ENCODE measurements at places on chromosomes 2 and 18.

GRCh38 chr2:61014763-61015162 lies 2.8 kb upstream of the PEX13 start:
- DNase-seq = no peak

- DNase-seq = no peak
Observed at GRCh38 chr2:198040835-198041234, 236.4 kb downstream of the PLCL1 start.

GRCh38 chr2:201433394-201433995 lies 17.8 kb downstream of the TRAK2 start:
- DNase-seq = no peak

DNA sequence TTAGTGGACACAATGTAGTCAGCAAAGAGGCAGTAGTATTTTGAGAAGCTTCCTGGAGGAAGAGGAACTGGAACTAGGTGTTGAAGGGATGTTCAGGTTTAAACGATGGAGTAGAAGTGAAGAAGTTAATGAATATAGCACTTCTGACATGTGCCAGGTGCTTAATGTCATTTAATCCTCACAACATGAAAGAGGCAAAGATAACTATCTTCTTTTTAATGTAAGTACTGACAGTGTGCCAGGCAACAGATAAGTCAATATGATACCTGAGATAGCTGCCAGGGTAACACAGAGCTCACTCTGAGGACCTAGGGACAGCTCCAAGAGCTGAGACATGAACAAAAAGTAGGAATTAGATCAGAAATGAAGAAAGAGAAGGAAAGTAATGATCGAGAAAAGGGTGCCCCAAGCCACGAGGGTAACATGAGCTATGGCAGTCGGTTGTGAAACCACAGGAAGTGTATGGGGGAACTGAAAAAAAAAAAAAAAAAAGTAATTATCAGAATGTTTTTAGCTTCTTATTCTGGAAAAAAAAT lies 140.7 kb downstream of the RNF144A start:
- no peak for DNase-seq

GRCh38 chr2:57182916-57183315 lies 863.7 kb upstream of the VRK2 start:
- no peak for DNase-seq

DNA sequence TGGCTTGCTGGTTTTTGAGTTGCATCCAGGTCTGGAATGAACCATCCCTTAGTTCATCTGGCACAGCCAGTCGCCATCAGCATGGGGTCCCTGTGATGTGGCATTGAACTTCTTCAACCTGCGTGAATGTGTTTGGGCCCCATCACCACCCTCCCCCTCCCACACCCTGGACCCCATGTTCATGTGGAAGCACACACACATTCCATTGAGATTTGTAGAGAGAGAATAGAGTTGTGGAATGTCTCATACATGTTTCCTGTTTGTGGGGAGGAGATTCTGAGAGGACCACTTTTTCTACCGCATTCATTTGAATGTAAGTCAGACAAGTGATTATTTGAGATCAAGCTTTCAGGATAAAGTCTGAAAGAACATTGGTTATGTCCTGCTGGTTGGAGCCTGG lies 117.6 kb upstream of the EML6 start:
- DNase-seq = no peak

DNA sequence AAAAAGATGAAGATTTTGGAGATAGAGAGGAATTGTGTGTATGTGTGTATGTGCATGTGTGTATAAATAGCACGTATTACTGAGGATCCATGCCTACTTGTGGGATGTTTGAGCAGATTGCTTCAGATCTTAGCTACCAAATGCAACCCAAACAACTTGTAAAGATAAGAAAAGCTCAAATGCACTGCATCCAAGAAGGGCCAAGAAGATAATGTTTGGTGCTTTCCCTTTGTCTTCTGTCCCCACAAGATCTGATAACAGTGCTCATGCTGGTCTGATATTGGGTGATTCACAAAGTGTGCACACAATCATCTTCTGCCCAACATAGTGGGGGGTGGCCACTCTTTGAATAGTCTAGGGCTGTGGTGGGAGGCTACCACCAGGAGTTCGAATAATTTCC lies 284.8 kb upstream of the CYRIA start:
- DNase-seq = no peak

DNA sequence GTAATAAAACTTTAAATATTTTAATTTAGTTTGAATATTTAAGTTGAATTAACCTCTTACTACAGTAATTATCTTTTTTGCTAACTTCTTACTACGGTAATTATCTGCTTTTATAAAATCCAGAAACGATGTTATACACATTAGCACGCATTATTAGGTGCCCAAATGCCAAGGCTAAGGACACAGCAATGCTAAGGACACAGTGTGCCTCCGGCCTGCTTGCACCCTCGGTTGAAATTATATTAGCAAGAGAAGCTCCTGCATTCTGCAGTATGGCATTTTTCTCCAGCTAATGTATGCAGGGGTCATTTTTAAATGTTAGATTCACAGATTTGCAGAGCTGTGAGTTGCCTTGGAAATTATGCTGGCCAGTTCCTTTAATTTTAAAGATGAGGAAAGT lies 220.0 kb downstream of the NEDD4L start:
- no peak for DNase-seq

GRCh38 chr2:97723156-97724072 lies 10.0 kb downstream of the ZAP70 start:
- DNase-seq = no peak

GRCh38 chr2:233005096-233005495 lies 8.0 kb downstream of the NGEF start:
- no peak for DNase-seq

DNA sequence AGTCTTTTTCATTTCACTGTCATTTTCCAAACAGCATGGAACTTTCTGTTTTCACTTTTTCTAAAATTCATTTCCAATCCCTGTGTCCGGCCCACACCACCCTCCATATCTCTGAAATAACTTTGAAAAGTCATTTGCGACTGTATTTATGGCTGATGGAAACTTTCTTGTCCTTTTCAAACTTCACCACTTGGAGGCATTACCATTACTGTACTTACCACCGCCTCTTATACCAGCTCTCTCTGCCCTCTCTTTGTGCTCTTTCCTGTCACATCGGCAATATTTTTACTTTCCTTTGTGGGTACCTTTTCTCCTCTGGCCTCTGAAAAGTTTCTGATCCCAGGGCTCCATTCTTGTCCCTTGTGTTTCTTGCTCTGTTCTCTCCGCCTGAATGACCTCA lies 39.5 kb upstream of the IL1RL1 start:
- DNase-seq = no peak

- no peak for DNase-seq
Observed at GRCh38 chr18:48749768-48750167, 201.0 kb downstream of the SMAD7 start.

DNA sequence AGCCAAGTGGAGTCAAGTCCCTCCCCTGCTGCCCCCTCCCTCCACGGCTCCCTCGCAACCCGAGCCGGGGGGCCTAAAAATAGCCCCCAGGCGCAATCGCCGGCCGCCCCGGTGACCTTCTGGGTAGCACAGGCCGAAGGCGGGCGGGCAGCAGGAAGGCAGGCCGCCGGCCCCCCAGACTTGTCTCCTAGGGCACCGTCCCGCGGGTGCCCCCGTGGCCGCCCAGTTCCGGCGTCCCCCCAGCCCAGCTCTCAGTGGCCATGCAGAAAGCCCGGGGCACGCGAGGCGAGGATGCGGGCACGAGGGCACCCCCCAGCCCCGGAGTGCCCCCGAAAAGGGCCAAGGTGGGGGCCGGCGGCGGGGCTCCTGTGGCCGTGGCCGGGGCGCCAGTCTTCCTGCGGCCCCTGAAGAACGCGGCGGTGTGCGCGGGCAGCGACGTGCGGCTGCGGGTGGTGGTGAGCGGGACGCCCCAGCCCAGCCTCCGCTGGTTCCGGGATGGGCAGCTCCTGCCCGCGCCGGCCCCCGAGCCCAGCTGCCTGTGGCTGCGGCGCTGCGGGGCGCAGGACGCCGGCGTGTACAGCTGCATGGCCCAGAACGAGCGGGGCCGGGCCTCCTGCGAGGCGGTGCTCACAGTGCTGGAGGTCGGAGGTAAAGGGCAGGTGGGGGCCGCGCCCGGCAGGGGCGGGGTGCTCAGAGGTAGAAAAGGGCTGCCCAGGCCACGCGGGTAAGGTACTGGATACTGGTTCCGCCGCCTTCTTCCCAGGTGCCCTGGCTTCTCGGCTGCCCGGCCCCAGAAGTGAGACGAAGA lies at the start of gene SPEG:
Gene SPEG, plus strand, starts transcription at position 126 of the 808 bp plus-strand sequence. Its CDS starts 135 bp downstream, at position 261.
- DNase-seq = no peak

DNA sequence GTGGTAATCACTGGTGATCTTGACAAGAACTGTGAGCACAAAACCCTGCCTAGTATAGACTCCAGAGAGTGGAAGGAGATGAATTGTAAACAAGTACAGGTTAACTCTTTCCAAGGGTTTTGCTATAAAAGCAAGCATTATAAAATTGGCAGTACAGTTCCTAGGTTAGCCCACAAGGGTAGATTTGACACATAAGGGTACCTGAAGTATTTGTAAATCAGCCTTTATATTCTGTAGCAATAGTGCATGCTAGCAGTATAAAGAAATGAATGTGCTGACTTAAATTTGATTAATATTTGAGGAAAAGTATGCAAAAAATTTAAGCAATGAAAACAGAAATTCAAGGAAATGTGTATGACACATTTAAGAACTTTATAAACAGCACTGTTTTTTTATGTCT lies 42.4 kb downstream of the SP3 start:
- no peak for DNase-seq

GRCh38 chr2:32553829-32554432 lies 73.9 kb upstream of the TTC27 start:
- DNase-seq = peak; percentile 35

GRCh38 chr18:54956506-54956905 lies 2.8 kb downstream of the CCDC68 start:
- DNase-seq = no peak

GRCh38 chr2:38960609-38961320 lies 71.1 kb downstream of the ARHGEF33 start:
- DNase-seq = no peak

- DNase-seq = no peak
Observed at GRCh38 chr2:154526234-154526633, 172.3 kb upstream of the KCNJ3 start.

- peak; percentile 49 for DNase-seq
Observed at GRCh38 chr2:191501561-191502168, 176.3 kb upstream of the NABP1 start.

DNA sequence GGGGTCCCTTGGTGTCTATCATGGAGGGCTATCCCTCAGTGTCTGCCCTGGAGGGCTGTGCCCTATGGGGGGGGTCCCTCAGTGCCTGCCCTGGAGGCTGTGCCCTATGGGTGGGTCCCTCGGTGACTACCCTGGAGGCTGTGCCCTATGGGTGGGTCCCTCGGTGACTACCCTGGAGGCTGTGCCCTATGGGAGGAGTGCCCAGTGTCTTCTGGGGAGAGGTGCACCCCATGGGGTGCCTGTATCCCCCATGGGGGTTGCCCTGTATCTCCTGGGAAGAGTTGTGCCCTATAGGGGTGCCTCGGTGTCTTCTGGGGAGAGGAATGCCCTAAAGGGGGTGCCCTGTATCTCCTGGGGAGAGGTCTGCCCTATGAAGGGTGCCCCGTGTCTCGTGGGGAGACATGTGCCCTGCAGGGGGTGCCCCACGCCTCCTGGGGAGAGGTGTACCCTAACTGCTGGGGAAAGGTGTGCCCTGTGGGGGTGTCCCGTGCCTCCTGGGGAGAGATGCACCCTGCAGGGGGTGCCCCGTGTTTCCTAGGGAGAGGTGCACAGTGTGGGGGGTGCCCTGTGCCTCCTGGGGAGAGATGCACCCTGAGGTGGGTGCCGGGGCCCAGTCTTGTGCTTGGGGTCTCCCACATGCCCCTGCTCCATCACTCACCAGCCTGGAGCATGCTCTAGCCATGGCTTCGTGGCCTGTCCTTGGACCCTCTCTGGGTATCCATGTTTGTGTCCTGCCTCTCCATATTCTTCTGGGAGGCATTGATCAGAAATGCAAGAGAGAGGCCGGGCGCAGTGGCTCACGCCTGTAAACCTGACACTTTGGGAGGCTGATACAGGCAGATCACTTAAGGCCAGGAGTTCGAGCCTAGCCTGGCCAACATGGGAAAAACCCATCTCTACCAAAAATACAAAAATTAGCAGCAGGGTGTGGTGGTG lies 215.6 kb downstream of the HDAC4 start:
- no peak for DNase-seq

- no peak for DNase-seq
Observed at GRCh38 chr2:40038646-40039045, 259.6 kb upstream of the THUMPD2 start.

DNA sequence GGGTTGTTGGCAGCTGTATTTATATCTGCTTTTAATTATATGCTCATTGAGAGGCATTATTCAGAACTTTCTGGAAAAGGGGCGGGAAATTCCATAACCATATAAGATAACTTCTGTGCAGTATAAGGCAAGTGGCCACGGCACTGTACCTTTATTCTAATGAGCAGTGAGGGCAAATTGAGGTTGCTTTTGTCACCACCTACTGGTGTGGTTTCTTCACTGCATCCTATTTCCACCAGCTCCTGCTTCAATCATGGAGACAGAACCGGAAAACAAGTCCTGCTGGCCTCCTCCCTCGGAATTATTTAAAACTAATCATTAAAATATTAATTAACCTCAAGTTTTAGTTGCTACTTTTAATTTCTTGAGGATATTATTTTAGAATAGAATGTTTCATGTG lies 759.4 kb downstream of the CBLN2 start:
- no peak for DNase-seq

DNA sequence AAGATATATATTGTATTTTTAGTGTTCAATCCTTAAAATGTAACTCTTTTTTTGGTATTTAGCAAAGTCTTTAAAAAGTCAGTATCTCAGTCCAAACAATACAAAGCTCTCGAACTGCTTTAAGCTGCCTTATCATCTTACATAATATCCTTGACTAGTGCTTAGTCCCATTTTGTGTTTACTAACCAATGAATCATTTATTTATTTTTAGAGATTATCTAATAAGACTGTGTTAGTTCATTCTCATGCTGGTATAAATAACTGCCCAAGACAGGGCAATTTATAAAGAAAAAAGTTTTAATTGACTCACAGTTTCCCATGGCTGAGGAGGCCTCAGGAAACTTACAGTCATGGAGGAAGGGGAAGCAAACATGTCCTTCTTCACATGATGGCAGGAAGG lies 248.3 kb upstream of the KYNU start:
- no peak for DNase-seq

GRCh38 chr2:71215447-71215846 lies 11.5 kb downstream of the PAIP2B start:
- no peak for DNase-seq

DNA sequence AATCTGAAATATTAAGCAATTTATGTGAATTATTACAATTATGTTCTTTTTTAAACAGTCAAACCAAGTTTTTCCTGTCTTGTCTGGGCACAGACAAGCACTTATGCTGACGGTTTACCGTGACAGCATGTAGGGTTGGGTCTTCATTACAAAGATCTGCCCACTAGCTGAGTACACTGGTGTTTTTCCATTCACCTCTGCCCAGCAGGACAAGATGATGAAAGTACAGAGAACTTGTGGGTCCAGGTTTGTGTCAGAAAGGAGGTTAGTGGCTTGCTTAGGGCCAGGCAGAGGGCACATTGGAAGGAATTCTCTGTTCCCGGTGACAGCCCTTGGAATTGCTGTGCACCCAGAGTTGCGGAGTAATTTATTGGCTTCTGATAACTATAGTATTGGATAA lies 14.0 kb downstream of the NABP1 start:
- DNase-seq = no peak
